ENCODE measurements at places on chromosomes 4 and X.

- DNase-seq = no peak
These were observed 144.9 kb downstream of the FBXO8 start for GRCh38 chr4:174138616-174139015.

- no peak for DNase-seq
These were observed 49.0 kb upstream of the SLC16A2 start for GRCh38 chrX:74372272-74372671.

DNA sequence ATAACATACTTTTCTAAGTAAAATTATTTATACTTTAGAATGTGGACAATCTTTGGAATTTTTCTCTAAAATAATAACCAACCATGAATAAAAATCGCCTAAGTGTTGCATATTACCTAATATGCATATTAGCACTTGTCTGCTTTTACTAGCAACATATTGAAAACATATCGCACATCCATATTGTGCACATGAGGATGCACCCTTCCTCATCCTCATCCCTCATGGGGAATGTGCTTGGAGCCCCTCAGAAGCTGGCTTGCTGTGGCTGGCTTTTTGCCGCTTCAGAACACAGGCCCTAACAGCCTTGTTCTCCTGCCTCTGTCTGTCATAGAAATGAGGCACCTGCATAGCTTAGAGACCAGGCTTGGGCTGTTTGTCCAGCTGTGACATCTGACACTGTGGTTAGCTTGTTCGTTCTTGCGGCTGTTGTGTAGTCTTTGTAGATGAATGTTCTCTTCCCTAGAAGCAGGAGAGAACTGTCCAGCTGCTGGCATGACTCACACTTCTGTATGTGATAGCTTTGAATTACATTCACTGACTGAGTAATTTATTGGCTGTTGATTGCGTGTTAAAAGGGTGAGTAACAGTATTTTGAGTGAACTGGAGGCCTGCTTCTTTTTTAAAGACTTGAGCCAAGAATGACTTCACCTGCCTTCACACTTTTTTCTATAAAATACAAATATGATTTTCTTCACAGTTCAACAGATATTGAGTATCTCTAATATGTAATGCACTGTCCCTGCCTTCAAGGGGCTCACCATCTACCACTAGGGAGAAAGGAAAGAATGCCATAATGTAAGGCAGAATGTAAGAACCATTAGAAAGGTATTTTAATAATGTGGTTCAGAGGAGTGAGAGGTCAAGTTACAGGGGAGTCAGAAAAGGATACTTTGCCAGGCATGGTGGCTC is 81.9 kb downstream of the HMGB2 start:
- peak; percentile 2 for DNase-seq

DNA sequence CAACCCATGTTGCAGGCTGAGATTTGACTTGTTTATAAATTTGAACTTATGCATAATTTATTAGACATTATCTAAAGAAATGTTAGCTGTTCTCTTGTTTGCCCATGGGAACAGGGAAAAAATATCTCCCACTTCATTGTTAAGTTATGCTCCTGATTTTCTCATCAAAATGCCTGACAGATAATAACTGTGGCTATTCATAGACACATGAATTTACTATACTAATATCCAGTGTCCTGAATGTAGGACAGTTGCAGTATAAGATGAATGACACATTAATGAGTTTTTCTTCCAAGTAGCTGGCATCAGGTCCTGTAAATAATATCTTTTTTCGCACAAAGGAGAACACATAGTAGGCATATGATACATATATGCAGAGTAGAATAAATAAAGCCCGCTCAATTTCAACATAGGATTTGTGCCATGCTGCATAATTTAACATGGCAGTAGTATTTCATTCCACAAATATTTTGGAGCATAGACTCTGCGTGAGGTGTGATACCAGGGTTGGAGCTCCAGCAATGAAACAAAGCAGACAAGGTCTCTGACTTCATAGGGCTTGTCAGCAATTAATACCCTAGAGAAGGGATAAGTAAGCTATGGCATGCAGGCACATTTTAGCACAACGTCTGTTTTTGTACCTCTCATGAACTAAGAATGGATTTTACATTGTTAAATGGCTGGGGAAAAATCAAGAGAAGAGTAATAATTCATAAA is 40.4 kb upstream of the DDX53 start:
- DNase-seq = no peak

DNA sequence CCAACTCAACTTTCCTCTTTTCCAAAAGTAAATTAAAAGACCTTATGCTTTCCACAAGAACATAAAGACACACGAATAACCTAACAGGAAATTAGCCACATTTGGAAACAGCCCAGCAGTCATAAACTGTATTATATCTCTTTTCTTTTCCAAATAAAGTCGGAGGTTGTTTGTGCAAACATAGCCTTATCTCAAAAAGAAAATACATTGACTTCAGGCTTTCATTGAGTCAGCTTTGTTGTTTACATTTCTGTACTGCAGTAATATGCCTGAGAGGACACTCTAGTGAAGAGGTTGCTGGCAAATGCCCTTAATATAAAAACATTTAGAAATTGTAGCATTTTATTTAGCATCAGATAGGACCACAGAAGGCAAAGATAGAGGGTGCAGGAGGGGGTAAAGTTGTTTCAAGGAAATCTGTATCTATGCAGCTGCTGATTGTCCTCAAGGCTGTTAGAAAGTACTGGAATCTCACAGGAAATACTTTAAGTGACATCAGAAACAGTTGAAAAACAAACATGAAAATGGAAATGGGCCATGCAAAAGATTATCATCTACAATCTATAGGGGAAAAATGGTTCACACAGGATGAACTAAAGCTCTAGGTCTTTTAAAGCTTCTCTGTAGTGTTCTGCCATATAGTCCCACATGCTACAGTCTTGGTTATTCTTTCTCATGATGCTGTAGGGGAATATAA is 14.5 kb downstream of the LNX1 start:
- DNase-seq = no peak

Data from T1000 (cell line).